ENCODE measurements at places on chromosomes 1 and 21. TPM values are rescaled to one million over a fixed set of nuclear protein-coding genes. Genes with fewer than 3 reads are reported as not detected.

DNA sequence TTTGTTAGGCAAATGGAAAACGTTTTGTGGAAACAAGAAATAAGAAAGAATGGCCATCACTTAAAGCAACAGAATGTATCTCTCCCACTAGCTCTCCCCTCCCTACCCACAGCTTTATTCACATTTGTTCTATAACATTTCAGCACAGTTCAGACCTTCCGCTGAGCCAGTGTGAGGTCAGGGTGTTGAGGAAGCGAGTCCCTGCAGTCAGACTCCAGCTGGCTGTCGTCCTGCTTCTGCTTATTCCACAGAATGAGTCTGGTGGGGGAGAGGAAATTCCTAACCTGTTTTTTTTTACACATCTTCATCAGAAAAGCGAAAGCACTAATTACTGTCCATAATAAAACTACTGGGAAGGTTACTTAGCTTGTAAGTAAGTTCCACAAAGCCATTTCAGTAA lies 39.0 kb downstream of the MRPL39 start:
- DNase-seq, result peak; percentile 87

GRCh38 chr1:202316186-202316585 lies 25.6 kb downstream of the UBE2T start:
- no peak for DNase-seq

- peak; percentile 13 for DNase-seq
Observed at GRCh38 chr1:92709738-92710137, 75.2 kb downstream of the EVI5 start.

- no peak for DNase-seq
Observed at GRCh38 chr1:8389958-8390535, 72.1 kb downstream of the SLC45A1 start.

GRCh38 chr1:160004001-160004400 lies 27.8 kb downstream of the PIGM start:
- DNase-seq, result no peak

- no peak for DNase-seq
Observed at GRCh38 chr1:217982331-217983050, 302.6 kb upstream of the RRP15 start.

DNA sequence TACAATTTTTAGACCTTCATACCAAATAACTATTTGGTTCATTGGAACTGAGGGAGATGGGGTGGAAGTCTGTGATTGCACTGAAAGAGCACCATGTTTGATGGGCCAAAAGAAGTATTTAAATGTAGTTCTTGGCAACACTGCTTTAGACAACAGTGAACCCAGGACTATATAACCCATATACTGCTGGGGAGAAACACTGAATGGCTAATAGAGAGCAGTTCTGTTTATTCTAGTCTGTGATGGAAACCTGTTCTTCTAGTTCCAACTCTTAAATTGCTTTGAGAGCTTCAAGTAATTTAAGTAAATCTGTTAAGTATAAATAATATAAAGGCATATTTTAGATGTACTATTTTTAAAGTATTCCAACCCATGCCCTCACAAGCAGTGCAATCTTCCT lies 96.3 kb downstream of the NIBAN1 start:
- peak; percentile 36 for DNase-seq

DNA sequence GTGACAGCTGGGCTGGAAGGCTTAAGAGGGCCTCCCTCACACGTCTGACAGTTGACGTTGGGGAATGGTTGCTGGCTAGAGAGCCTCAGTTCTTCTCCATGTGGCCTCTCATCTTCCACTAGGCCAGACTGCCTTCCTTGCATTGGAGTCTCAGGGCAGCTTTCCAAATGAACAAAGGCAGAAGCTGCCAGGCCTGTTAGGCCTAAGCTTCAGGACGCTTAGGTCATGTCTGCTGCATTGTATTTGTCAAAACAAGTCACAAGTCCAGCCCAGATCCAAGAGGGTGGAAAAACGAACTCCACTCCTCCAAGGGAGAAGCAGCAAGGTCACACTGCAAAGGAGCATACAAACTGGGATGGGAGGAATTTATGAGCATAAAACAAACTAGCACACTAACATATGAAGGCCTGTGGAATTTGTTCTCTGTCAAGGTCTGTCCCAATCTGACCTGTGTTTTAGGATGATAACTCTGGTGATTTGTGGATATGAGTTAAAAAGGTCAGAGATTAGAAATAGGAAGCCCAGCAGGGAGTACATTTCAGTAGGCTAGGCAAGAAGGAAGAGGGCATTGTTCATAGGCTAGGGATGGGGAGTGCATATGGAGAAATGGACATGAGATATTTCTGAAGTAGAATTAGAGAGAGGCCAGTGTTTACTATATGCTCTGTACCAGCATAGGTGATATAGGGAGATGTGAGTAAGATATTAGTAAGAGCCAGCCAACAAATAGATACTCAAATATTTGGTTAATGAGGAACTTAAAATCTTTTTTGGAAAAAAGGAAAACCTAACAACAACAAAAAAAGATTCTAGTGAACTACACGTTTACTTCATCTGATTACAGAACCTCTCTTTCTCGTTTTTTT lies 29.1 kb upstream of the CNN3 start:
- peak; percentile 45 for DNase-seq

- DNase-seq, result no peak
Observed at GRCh38 chr1:176791906-176792305, 328.9 kb downstream of the PAPPA2 start.

GRCh38 chr1:221239792-221240191 lies 360.5 kb downstream of the HLX start:
- no peak for DNase-seq

DNA sequence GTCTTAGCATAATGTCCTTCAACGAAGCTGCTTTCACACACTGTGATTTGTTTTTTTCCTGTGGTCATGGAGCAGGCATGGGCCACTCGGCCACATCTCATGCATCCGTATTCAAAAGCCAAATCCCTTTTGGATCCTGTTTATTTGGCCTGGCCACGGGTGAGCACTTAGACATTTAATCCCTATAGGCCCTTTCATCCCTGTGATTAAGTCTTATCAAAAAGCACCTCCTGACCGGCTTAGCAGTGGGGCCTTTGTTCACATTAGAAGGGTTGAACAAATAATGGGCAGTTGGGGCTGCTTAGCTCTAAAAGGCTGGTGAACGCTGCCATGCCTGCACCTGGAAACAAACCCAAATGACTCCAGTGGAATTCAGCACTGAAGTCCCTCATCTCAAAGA lies 2.0 kb downstream of the KCNE2 start:
- peak; percentile 28 for DNase-seq

DNA sequence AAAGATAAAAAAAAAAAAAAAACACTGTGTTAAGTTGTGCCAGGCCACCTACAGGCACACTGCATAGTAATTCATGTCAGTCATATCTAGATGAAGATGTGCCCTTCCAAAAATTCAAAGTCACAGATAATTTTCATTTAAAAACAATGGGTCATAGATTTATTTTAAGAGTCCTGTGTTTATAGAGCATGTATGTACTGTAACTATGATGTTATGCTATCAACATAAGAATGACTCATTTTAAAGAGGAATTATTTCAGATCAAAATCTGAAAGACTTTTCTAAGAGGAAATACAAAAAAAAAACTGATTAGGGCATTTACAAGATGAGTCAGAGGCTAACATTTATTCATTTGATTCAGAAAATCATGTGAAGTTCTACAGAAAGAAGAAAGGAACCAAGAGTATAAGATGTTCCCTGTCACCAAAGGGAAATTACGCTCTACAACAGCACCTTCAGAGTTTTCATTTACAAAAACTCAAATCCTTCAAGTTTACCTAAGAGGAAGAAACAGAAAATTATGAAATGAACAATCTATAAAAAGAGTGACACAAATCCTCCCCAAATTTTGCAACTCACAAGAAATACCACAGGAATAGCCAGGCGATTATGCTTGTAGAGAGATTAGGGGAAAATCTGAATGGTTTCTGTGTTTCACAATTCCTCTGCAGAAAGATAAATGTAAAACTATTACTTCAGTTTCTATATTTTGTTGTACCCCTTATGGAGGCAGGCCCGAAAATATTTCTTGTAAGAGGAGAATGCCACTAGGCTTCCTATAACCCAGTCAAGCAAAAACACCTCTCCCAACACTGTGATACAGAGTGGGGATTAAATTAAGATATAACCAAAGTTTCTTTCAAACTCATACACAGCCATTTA lies 13.8 kb downstream of the TP53BP2 start:
- peak; percentile 43 for DNase-seq

DNA sequence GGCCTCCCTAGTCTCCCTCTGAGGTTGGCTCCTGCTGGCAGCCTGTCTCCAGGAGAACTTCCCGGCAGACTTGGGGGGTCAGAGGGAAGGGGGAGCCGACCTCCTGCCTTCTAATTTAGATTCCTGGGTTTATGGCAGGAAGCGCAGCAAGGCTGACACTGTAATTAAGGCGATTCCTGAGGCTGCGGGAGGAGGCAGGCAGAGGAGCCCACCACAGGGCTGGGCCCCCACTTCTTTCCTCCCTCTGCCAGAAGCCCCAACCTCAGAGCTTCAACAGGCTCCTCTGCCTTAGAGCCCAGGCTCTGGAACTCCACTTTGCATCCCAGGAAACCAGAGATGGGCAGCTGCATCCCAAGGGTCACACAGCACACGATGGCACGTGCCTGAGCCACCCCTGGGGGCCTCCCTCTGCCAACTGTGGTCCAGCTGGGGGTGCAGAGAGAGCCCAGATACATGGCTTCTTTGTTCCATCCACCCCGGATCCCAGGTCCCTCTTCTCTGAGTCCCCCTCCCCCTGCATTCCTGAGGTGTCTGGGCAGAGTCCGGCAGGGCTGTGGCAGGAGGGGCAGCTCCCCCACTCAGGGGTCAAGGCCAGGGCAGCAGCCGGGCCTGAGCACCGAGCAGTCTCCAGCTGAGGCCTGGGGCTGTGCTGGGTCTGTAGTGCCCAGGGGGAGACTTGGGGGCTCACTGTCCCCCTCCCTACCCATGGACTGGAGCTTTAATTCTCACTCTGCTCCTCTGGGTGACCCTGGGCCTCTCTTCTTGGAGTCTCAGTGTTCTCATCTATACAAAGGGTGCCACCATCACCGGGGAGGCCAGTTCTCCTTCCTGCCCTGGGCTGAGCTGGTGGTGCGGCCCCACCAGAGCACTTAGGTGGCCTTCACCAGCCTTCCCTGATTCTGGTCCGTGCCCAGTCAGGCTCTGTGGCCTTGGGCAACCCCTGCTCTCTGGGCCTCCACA lies 39.4 kb upstream of the FAM131C start:
- DNase-seq, result peak; percentile 27

DNA sequence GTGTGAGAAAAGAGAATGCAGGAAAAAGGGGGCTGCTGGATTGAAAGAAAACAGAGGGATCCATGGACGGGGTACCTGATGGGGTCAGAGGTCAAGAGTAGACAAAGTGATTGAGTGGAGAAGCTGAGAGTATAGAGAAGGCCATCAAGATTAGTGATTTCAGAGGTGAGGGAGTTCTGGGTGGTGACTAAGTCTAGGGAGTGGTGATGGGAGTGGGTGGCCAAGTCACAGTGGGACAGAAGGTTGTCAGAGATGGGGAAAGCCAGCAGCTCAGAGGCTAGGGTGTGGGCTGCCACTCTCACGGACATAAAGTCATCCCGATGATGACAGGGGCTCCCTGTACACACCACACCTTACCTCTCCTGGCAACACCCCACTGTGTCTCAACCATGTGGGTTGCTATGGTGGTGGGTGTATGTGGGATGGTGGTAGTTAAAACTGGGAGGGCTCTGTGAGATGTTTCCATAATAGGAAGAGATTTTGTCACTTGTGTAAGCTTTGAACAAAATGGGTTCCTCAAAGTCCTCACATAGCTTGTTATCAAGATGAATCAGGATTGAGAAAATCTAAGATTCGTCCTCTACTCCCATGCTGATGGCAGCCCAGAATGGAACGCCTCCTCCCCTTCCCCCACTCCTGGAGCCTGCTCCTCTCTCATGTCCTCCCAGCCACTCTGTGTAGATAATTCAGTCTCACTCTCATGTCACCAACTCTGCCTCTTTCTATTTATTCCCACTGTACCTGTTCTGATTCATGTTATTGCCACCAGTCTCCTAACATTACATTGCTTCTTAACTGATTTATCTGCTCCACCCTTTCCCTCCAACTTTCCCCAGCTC lies 20.3 kb upstream of the CSF1 start:
- DNase-seq, result no peak

SLC9C2 gene
- total RNA-seq, result 0.97 TPM

C1orf226 gene
- 2.1 TPM for total RNA-seq

INAVA gene
- 11.3 TPM for total RNA-seq

CLDN8 gene
- 2.3 TPM for total RNA-seq

IQCC gene
- total RNA-seq, result 2.4 TPM

JUN gene
- 584 TPM for total RNA-seq

RNF186 gene
- not detected for total RNA-seq

SNX27 gene
- 40.6 TPM for total RNA-seq

OXCT2 gene
- 0.95 TPM for total RNA-seq

C1orf94 gene
- not detected for total RNA-seq

KANK4 gene
- 11.4 TPM for total RNA-seq

SCCPDH gene
- 34.0 TPM for total RNA-seq

GBP1 gene
- 30.7 TPM for total RNA-seq
